ENCODE measurements at places on chromosomes 1 and 21.
A peak's percentile ranks its signal among the peaks of the same experiment; 100 is the strongest.

DNA sequence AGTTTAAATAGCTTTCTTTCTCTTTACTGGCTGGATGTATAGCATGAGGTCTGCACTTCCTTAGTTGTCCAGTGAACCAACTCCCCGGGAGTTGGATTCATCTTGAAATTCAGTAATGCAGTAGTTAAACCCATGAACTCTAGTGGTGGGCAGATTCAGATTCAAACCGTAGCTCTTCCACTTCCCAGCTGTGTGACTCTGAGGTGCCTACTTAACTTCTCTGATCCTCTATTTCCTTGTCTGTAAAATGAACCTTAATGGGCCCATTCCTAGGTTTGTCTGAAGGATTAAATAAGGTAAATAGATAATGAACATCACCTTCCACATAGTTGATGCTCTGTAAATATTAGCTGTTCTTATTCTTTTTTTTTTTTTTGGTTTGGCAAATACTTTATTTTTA lies 16.5 kb downstream of the PIK3CD start:
- DNase-seq = no peak

DNA sequence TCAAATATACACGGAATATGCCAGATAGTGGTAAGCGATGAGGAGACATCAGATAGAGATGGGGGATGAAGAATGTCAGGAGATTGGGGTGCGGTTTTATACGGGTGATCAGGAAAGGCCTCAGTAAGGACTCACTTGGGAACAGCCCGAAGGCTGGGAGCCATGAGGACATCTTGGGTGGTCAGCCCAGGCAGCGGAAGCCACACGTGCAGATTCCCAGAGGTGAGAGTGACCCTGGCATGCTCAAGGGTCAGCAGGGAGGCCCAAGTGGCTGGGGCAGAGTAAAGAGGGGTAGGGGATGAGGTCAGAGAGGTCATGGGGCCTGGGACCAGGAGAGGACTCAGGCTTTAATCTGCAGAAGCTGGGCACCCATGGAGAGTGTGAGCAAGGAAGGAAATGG lies 106.6 kb downstream of the MATN1 start:
- DNase-seq = no peak

GRCh38 chr21:34213959-34214358 lies 140.6 kb downstream of the MRPS6 start:
- no peak for DNase-seq

DNA sequence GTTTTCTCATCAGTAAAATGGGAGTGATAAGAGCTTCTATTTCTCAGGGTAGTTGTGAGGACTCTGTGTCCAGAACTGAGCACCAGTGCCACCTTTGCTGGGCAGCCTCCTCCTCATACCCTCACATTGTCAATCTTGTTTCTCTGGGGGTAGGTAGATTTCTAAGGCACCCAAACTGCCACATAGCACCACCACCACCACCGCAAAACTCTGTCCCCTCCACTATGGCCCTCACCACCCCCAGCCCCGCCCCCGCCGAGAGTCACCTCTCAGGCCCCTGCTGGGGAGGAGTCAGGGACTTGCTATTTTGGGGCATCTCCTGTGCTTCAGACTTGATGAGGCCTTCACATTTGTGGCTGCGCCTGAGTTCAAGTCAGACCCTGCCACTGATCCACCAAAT lies 549.2 kb downstream of the PTPRU start:
- DNase-seq = no peak

GRCh38 chr21:34367320-34367935 lies 3.6 kb downstream of the KCNE2 start:
- peak; percentile 69 for DNase-seq

- peak; percentile 14 for DNase-seq
Observed at GRCh38 chr1:171081314-171081753, 9.4 kb upstream of the FMO3 start.

DNA sequence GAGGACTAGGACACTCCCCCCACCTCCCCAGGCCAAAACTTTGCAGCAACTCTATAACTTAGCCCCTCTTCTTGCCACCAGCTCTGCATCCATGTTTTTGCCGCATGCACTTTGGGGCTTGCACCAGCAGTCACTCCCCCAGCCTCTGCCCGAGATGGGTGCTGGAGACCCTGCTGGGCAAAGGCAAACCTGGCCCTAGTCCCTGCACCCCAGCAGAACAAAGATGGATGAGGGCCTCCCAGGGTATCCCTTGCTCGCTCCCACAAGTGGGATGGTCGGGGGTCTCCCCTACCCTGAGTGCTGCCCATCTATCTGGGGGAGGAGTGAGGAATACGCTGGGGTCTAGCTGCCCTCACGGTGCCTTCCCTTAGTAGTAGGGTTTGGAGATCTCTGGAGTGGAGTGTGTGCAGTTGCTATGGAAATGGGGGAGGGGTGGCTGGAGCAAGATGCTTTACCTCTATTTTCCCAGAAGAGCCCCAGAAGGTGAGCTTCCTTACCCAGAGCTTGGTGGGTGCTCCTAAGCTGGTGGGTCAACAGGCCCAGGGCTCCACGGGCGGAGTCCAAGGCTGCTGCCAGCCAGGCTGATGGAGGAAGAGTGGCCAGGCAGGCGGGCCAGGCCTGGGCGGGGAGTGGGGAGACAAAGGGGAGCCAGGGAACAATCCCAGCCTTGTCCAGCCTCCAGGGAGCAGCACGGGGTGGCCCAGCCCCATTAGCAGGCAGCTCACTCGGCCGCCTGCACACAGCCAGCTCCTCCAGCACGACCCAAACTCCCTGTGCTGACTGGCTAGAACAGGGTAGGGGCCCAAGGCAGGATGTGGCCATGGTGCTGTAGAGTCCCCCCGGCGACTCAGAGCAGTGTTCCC lies at the start of gene PAQR6:
Gene PAQR6 (minus strand): TSS at position 597 of the 863 bp plus-strand sequence. CDS start 1,325 bp downstream, outside the sequence.
- DNase-seq = no peak

- peak; percentile 65 for DNase-seq
Observed at GRCh38 chr1:71049951-71050598, 2.5 kb upstream of the PTGER3 start.

GRCh38 chr21:14273736-14274538 lies 58.0 kb downstream of the RBM11 start:
- DNase-seq = no peak

DNA sequence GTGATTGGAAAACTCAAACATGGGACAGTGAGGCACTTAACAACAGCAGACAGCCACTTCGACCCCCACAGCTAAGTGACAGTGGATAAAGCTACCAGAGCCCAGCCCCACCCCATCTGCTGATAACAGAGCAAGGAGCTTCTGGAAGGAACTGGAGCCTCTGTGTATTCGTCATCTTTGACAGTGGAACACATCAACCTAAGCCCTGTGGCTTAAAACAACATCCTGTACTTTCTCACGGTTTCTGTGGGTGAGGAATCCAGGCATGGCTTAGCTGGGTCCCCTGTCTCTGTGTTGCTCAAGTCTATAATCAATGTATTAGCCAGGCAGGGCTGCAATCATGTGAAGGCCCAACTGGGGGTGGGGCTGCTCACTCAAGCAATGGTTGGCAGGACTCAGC lies 18.4 kb upstream of the SIPA1L2 start:
- DNase-seq = no peak

DNA sequence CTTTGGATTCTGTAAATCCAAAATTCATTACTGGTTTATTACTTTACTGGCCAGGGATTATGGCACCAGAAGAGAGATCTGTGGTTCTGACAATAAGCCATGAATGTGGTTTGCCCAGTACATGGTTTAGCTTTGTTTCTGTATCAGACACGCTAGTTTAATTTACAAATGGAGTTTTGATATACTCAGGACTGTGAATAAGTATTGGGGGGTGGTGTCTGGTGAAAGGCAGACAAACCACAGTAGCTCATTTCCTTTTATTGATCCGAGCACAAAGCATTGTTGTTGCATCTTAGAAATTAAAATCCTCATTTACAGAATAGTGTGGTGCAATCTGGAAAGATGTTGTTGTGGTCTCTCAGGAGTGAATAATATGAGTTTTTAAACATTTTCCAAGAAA lies 96.0 kb downstream of the ST6GALNAC3 start:
- DNase-seq = no peak

- DNase-seq = no peak
Observed at GRCh38 chr1:46284597-46285564, 18.5 kb downstream of the LRRC41 start.

- no peak for DNase-seq
Observed at GRCh38 chr21:38840456-38841300, 34.9 kb downstream of the ETS2 start.

DNA sequence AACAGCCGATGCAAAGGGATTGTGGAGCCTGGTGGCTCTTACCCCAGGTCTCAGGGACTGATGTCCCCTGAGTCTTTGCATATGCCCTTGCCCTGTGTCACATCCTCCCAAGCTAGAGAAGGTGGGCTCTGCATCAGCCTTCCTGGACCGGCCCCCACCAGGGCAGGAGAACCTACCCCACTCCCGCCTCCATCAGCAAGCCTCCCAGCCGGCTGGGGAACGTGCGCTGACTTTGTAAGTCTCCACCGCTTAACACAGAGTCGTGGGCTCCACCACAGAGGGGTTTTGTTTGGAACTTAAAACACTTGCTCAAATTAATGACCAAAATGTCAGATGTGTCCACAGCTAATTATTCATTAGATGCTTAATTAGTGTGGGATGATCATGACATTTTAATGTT lies 255.2 kb upstream of the VAMP3 start:
- DNase-seq = no peak

- no peak for DNase-seq
Observed at GRCh38 chr1:225674381-225674780, 21.5 kb upstream of the ENAH start.

GRCh38 chr1:153313288-153313687 lies 536 bp upstream of the PGLYRP3 start:
- DNase-seq = no peak

Measured in NB4 (cell line).